Stimulated activated CD4-positive, alpha-beta T cell treated with anti-CD3 and anti-CD28 coated beads, Interleukin-1b, Interleukin-23, amount 100 ng/mL, for 1 hour (primary cell): ENCODE measurements at places on chromosomes 4 and X.

- DNase-seq: no peak
Observed at GRCh38 chrX:41189156-41189555, 103.9 kb downstream of the USP9X start.

GRCh38 chrX:48787505-48788443 is 1.4 kb downstream of the GATA1 start:
- no peak for DNase-seq

DNA sequence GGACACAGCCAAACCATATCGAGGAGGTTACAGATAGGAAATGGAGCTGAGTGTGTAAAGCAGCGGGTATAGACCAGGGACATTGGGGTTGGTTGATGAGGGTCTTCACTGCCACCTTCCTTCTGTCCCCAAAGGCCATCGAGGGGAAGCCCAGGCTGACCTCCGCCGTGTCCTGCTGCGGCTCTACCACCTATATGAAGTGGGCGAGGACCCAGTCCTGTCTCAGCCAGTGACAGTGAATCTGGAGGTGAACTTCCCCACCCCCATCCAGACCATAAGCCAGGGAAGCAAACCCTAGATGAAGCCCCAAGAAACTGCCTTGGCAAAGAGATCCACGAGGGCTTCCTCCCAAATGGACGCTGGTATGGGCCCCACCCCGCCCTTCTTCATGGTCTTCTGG is 23.2 kb upstream of the MRFAP1 start:
- no peak for DNase-seq

GRCh38 chr4:157674699-157675098 is 454.2 kb downstream of the GRIA2 start:
- no peak for DNase-seq

DNA sequence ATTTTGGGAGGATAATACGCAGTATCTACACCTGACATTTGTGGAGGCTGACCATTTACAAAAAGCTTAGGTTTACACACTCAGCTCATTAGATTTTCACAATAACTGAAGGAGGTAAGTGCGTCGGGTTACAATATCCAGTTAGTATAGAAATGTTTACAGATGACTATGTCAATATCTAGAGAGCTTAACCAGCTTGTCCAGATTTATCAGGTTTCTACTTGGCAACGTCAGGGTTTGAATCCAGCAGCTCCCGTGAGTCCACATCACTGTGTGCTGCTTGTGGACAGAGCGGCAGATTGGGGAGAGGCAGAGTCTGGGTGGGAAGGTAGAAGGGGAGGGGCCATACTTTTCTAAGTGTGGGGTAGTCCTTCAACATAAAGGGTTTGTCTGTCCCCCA is 28.3 kb downstream of the ARHGAP10 start:
- DNase-seq: no peak

DNA sequence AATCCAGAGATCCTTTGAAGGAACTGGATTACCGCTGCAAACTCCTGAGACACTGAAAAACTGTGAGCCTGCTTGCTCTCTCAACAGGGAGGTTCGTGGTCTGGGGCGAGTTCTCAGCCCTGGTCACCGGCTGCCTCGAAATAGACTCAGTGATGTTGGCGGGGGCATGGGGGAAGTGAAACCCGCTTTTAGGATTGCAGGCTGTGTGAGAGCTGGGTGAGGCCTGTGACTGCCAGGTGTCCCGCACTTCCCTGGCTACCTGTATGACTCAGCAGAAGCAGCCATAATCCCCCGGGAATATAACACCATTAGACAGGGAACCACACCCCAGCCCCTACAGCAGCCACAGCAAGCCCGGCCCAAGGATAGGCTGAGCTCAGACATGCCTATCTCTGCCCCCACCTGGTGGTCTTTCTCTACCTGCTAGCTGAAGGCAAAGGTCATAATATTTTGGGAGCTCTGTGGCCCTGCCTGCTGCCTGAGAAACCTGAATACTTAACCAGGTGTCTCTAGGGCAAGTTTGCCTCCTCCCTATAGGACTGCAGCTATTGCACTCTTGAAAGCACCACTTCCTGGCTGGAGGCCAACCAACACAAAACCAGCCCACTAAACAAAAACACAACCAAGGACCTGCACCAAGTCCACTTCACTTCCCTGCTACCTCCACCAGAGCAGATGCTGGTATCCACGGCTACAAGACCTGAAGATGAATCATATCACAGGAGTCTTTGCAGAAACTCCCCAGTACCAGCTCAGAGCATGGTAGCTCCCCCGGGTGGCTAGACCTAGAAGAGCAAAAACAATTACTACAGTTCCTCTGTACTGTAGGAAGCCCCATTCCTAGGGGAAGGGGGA is 202.0 kb downstream of the RRAGB start:
- DNase-seq: no peak

- no peak for DNase-seq
Observed at GRCh38 chrX:27446423-27446822, 16.7 kb downstream of the PPP4R3C start.

- no peak for DNase-seq
Observed at GRCh38 chrX:66193821-66194220, 29.8 kb downstream of the HEPH start.
